ENCODE measurements at places on chromosomes 12 and 14.

GRCh38 chr14:103538291-103539055, 9.5 kb downstream of the TRMT61A start:
- no peak for DNase-seq

GRCh38 chr14:95262511-95262891, 57.2 kb downstream of the CLMN start:
- DNase-seq = no peak

DNA sequence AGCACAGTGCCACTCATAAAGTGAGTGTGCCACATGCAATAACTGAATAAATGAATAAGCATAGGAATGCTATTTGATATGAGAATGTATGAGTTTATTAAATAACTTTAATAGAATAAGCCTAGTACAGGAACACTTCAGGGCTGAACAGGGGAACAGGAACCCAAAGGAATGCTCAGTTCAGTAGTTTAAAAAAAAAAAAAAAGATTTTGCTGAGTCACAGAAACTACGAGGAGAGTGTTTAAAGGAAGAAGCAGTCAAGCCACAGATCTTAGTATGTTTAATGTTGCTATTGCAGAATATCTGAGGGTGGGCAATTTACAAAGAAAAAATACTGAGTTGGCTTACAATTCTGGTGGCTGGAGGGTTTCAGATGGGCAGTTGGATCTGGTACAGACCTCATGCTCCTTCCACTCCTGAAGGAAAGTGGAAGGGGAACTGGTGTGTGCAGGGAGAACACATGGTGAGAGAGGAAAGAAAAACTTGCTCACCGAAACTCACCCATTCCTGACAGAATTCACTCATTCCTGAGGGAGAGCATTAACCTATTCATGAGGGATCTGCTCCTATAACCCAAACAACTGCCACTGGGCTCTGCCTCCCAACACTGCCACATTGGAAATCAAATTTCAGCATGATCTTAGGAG, 880.3 kb upstream of the MGAT4C start:
- DNase-seq = no peak

DNA sequence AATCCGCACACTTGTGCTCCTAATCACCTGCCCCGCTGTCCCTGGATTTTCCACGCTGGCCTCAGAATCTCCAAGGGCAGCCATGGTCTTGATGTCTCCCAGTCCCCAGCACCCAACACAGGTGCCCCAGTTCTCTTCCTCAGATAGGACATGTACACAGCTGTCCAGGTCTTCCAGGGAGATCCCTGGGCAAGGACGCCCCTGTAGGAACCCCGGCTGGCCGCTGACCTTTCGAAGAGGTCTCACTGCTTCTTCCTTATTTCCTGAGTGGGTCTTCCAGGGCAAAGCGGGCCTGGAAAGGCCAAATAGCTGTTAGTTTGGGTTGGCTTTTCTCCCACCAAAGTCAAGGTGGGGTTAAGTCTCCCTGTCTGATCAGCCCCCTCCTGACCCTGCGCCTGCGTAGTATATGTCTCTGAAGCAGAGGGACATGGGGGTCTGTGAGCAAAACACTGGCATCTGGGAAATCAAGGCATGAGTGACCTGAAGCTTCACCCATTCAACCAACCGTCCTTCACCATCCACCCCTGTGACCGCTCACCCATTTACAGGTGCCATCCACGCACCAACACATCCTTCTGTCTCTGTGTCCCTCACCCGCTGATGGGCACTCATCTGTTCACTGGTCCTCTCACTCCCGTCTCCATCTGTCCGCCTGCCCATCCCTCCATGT, 4.6 kb downstream of the BEGAIN start:
- DNase-seq = no peak

DNA sequence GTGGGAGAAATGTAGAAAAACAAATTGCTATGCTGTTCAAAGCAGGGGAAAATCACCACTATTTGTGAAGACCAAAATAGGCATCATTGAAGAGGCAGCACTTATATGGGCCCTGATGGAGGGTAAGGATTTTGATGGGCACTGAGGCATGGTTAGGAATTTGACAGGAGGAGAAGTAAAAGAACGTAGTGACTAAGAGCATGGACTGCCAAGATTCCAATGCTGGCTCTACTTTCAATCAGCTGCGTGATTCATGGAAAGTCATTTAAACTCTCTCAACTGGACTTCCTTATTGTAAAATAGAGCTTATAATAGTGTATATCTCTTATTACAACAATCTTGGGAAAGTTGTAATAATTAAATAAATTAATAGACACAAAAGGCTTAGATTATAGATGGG, 267.7 kb upstream of the G2E3 start:
- no peak for DNase-seq

DNA sequence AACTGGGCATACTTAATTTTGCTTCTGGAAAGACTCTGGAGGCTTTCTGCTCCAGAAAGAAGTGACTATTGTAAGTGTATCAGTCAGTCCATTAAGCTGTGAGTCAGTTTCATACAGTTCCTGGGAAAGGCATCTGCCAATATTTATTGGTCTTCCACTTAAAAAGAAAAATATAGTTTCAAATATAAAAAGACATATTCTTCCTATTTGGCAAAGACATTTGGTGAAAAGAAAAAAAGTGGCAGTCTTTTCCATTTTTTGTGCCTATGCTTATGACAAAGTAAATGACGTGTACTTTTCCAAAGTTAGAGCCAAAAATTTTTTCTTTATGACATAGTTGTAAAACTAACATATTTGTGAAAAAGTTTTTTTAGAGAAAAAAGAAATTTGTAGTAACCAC, 12.3 kb downstream of the TMEM30B start:
- DNase-seq = no peak

DNA sequence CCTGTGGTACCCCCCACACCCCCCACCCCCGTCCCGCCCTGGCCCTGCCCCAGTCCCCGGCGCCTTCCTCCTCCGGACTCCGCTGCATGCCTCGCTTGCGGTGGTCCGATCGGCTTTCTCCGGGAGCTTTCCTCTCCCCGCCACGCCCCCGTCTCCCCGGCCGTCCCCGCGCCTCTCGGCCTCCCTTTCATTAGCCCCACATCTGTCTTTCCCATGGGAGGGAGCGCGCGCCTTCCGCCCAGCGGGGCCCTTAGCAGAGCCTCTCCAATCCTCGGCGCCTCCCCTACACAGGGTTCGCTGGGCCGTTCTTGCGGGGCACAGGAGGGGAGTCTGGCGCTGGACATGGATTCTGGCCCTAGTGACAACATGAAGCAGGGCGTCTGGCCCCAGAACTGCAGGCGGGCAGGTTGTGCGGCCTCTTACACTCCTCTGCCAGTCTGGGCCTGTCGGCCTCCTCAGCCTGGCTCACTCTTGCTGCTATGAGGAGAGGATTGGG, 1.5 kb upstream of the EFS start:
- DNase-seq = no peak

- peak; percentile 3 for DNase-seq
Measured at GRCh38 chr12:8860165-8860961, 37.9 kb downstream of the A2ML1 start.

GRCh38 chr12:9763025-9763424, 2.3 kb upstream of the CD69 start:
- DNase-seq = no peak

DNA sequence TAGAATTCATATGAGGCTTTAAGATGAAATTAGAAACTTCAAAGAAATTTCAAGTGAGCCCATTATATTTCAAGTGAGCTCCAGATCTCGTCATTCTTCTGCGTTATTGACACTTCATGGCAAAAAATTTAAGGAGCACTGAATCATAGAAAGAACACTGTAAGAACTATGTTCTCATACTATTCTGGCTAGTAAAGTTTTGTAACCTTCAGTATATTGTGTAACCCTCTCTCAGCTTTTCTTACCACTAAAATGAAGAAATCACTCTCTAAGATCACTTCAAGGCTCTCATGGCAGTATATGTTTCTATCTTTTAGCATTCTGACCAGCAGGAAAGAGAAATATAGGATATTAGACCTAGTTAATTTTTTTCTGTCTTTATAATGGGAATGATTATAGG, 6.3 kb downstream of the GPHN start:
- no peak for DNase-seq

DNA sequence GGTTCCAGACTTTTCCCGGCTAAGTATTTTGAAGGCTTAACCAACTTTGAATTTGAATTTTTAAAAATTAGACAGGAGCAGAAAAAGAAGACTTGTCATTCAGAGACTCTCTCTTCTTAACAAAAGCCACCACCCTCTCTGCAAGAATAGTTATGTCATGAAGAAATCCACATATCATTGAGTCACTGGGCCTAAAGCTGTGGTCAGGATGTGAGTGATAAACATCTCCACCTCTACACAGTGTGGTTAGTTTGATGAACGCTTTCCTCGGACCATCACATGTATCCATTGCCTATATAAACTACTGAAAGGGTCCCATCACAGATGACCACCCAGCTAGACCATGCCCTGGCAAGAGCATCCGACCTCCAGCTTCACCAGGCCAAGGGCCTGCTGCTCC, 226.1 kb downstream of the KSR2 start:
- DNase-seq = no peak

- DNase-seq = no peak
Measured at GRCh38 chr12:94726236-94726835, 76.0 kb upstream of the TMCC3 start.
